ENCODE measurements at places on chromosomes 12 and 14. TPM values are rescaled to one million over a fixed set of nuclear protein-coding genes. Genes with fewer than 3 reads are reported as not detected.

DNA sequence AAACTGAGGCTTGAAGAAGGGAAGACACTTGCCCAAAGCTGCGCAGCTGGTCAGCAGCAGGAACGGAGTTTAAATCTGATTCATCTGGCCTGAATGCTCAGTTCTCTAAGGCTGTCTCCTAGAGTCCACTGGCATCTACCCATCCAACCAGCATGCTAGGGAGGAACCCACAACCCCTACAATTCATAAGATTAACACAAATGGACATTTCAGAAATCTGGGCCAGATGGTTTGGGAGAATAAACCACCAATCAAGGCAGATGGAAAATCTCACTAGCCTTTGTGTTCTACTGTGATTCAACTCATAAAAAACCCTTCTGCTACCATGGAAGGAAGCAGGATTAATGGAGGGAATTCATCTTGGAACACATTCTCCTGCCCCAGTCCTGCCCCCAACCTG is 67.8 kb downstream of the WSCD2 start:
- no peak overlapping the region for H3K4me3 ChIP-seq
- peaks cover 3% of the 10 kb centered on the region for H3K27me3 ChIP-seq
- no peaks in the 10 kb centered on the region for H3K4me1 ChIP-seq
- H3K27ac ChIP-seq, result no peak overlapping the region
- no peak for DNase-seq

OR4K5 gene
- total RNA-seq, result not detected

RDH12 gene
- 1.5 TPM for total RNA-seq

SLC6A12 gene
- 7.9 TPM for total RNA-seq

DNA sequence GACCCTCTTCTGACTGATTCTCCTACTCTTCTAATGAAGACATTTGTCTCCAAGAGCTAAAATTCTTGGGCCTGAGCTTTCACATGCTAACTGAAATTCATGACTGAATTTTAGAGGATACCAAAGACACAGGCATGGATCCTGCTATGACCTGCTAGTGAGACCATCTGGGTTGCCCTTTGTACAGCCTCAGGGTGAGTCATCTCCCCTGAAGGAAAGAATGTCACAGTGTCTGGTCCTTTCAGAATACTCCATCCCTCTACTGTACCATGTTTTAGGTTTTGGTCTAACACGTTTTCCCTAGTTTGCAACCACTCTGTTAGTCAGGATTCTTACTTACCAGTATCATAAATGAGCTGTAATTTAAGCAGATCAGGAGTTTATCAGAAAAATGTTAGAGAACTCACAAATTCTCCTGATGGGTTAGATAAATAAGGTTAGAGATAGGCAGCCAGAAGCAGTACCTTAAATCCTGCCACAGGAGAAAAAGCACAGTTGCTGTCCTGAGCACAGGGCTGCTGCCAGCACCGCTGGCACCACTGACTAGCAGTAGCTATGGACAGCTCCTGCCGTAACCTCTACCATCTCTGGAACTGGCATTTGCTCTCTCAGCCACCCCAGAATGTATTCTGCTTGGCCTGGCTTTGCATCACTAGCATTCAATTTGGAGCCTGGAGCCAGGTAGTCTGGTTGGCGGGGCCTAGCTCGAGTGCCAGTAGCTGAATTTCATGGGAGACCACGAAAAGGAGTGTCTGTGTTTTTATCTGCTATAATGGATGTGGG is 127.6 kb downstream of the ANO6 start:
- no peaks in the 10 kb centered on the region for H3K36me3 ChIP-seq
- no peak overlapping the region for H3K4me3 ChIP-seq
- peaks cover 9% of the 10 kb centered on the region for H3K4me1 ChIP-seq
- no peak overlapping the region for H3K27ac ChIP-seq

DNA sequence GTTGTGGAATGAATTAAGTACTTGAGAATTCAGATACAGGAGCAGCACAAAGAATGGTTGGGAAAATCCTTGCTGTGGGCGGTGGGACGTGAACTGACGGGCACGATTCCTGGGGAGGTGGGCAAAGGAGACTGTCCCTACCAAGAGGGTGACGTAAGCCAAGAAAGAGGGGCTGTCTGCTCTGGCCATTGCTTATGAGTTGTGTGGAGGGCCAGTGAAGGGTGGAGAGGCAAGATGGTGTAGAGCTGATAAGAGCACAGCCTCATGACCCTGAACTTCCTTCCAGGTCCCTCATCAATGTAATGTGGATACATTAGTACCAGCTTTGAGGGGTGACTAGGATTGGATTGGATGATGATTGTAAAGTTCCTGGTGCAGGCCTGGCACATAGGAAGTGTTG is 50.2 kb downstream of the WDR20 start:
- H3K27ac ChIP-seq, result no peak overlapping the region
- no peaks in the 10 kb centered on the region for H3K27me3 ChIP-seq
- peaks cover 27% of the 10 kb centered on the region for H3K4me1 ChIP-seq
- H3K4me3 ChIP-seq, result no peak overlapping the region
- no peaks in the 10 kb centered on the region for H3K36me3 ChIP-seq

All from hepatocyte (in vitro differentiated cells).